ENCODE measurements at places on chromosomes 16 and 17. TPM values are rescaled to one million over a fixed set of nuclear protein-coding genes. Genes with fewer than 3 reads are reported as not detected.

DNA sequence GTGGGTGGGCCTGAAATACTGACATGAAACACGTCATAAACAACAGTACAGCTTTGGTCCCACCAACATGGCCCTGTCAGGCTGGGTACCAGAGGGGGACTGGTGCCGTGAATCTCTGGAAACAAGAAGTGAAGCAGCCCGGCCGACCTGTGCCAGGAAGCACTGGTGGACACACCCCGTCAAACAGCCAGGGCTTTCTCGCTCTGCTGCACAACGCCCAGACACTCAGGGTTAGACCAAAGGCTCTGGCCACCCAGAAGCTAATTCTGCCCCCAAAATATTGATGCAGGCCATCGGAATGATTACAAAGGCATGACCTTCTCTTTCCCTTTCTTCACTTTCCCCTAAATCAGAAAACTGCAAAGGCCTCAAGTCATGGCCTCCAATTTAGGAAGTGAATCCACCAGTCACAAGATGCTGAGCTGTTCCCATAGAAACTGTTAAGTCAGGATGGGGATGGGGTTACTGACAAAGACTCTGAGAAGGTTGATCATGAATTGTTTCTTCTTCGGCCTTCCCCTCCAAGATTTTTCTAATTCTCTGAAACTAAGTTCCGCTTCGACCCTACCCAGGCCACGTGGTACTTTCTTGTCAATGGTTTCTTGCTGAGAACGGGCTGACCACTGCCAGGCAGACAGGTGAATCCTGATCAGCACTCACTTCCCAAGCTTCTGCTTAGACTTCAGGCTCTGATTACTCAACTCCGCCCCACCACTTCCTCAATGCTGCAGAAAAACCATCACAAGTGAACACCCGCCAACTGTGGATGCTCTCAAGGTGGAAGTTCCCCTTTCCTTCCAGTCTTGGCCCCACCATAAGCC lies 6.7 kb downstream of the PITPNA start:
- DNase-seq = no peak

- DNase-seq = no peak
These were observed 15.9 kb downstream of the POLR3K start for GRCh38 chr16:37511-37910.

DNA sequence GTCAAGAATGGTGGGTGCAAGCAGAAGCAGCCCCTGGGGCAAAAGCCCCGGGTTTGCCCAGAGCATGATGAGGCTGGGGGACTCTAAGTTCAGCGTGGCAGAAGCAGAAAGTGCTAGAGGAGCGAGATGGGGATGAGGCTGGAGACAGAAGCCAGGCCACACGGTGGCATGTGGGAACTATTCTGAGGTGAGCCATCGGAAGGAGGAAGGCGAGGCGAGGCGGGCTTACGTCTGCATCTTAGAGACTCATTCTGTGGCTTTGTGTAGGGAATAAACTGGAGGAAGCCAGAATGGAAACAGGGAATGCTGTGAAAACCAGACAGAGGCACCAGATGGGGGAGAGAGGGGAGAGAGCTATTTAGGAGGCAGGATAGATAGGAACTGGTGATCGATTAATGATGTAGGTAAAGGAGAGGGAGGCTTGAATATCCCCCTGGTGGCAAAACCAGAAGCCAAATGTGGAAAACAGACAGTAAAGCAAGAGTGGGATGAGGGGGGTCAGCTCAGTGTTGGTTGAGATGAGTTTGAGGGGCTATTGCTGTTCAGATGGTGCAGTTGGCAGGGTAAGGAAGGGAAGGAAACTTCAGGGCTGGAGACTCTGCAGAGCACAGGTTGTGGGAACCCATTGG lies 3.1 kb upstream of the TNFSF13 start:
- no peak for DNase-seq

RASD1 gene
- 0.11 TPM for total RNA-seq

GJC1 gene
- 31.7 TPM for total RNA-seq

NACA2 gene
- total RNA-seq = not detected
